ENCODE measurements at places on chromosomes 16 and 17.

DNA sequence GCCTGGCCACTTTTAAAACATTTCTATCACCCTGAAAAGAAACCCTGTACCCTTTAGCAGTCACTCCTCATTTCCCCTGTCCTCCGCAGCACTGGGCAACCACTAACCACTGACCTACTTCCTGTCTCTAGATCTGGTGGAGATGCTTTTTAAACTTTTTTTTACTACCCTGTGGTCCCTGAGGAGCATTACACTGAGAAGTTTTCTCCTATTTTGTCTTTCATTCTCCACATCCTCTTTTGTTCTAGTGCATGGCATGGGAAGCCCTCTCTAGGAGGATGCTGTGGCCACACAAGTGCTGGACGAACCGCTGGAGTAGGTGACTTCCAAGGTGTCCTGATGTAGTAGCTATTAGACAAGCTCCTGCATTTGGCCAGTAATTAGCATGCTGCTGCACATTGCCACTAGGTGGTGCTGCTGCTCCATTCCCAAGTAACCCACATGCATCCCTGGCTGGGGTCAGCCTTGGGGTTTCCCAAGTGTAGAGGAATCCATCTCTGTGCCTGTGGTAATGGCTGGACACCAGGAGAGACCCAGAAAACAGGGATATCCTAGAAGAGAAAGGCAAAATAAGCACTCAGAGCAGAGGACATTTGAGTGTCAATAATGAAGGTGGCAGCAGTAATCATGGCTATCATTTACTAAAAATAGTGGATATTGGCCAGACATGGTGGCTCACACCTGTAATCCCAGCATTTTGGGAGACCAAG, 143.8 kb upstream of the CRHR1 start:
- peak; percentile 77 for DNase-seq

GRCh38 chr17:34312080-34312479, 7.2 kb upstream of the CCL8 start:
- no peak for DNase-seq

DNA sequence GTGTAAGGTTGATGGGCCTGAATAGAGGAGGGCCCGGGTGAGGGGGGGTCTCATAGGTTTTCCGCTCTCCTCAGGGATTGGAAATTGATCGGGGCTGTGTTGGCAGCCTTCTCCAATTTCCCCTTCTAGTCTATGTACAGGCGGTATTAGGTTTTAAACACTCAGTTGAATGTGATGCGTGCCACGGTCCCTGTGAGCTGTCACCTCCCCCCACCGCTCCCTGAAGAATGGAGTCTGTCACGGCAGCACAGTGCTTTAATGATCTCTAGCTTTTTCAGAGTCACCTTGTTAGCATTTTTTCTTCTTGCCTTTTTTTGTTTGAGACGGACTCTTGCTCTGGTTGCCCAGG, 800 bp downstream of the COX4I1 start:
- no peak for DNase-seq

- peak; percentile 71 for DNase-seq
Measured at GRCh38 chr17:82440991-82441627, 9.4 kb downstream of the CYBC1 start.

DNA sequence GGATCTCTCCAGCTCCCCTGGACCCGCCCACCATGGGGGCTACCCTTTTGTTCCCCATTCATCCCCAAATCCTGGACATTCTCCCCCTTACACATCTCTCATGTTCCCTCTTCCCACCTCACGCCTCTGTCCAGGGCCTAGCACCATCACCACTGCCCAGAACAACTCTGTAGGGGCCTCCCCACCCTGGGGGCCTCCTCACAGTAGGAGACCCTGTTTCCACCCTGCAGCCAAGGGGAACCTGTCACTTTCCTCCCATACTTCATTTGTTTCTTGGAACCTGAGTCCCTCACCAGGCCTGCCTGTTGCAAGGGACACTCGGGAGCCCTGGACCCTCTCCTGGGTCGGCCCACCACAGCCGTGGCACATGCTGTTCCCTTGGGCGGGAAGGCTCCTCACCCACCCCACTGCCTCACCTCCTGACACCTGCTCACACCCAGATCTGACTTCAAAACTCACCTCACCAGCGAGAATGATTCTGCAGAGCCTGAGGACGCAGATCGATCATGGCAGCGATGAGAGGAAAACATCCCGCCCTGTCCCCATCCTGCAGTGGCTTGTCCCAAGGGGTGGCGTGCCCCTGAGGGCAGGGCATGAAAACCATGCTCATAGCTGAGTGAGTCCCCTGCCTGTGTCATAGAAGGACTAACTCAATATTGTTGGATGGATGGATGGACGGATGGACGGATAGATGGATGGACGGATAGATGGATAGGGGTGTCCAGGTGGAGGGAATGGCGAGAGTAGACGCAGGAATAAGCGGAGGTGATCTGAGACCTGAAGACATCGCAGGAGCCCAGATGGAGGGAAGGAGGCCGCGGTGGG, 6.8 kb upstream of the RASD1 start:
- DNase-seq = peak; percentile 50

DNA sequence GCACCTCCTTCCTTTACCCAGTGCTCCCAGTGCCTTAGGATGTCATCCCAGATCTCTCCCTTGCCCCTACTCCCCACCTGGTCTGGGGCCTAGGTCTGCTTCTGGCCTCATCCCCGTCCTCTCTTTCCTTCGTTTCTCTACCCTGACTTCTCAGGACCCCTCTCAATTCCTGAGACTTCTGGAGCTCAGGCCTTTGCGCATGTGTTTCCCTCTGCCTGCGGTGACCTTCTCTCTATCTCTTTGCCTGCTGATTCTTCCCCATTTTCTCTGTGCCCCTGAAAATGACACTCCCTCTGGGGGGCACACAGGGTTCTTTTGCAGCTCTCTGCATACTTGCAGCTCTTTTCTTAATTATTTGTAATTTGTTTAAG, 13.5 kb downstream of the ADORA2B start:
- DNase-seq = no peak

GRCh38 chr17:78529251-78529650, 47.9 kb downstream of the DNAH17 start:
- DNase-seq = peak; percentile 36

DNA sequence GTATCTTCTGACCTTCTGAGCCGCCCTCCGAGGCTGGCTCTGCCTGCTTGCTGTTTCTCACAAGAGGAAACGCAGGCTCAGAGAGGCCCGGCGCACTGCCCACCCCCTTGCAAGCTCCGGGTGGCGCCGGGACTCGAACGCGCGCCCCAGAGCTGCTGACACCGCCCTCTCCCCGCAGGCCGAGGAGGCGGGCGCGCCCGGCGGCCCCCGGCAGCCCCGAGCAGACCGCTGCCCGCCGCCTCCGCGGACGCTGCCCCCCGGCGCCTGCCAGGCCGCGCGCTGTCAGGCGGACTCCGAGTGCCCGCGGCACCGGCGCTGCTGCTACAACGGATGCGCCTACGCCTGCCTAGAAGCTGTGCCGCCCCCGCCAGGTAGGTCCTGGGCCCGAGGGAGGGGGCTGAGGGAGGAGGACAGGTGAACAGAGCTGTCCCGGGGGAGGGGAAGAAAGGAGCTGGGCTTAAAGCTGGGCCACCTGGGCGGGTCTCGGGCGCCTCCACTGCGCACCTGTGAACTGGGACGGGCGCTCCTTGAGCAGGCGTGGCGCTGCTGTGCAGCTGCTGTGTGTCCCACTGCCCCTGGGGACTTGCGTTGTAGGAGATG, 18.2 kb downstream of the WFDC1 start:
- DNase-seq = peak; percentile 69

GRCh38 chr17:40475234-40475908, 26.1 kb downstream of the TNS4 start:
- DNase-seq = no peak

DNA sequence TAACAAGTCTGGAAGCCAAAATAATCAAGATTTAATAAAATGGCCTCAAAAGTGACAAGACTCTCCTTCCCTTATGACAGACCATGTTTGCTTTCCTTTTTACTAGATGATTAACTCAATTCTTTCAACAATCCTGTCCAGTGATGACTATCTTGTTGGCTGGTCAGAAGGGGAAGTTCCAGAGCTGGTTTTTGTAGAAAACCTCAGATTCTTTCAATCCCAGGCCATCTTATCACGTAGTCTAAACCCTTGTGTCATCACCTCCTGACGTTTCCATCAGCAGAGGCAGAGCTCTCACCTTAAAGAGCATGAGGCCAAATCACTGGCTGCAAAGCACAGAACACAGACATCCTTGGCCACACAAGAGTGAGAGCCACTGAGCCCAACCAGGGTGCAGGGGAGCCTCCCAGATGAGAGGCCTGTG, 125.3 kb downstream of the ANKRD11 start:
- DNase-seq = no peak

DNA sequence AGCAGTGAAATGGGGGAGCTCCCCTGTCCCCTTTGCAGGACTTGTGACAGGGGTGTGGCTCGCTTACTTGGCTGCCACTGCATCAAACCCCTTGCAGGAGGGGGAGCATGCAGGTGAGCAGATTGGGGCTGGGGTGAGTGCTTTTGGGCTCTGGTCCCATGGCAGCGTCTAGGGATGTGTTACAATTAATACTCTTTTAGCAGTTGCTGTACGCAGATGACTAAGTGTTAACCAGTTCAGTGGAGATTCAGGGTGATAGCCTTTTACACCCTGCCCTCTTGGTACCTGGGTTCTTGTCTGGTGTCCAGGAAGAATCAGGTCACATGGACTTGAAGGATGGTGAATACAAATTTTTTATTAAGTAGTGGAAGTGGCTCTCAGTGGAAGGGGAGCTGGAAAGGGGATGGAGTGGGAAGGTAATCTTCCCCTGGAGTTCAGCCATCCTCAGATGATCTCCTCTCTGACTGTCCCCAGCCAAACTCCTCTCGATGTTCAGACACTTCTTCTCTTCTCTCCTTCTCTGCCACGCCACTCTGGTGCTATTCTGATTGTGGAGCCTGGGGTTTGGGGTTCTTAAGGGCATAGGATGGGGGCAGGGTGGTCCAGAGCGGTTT, 100.1 kb downstream of the MARF1 start:
- DNase-seq = no peak

DNA sequence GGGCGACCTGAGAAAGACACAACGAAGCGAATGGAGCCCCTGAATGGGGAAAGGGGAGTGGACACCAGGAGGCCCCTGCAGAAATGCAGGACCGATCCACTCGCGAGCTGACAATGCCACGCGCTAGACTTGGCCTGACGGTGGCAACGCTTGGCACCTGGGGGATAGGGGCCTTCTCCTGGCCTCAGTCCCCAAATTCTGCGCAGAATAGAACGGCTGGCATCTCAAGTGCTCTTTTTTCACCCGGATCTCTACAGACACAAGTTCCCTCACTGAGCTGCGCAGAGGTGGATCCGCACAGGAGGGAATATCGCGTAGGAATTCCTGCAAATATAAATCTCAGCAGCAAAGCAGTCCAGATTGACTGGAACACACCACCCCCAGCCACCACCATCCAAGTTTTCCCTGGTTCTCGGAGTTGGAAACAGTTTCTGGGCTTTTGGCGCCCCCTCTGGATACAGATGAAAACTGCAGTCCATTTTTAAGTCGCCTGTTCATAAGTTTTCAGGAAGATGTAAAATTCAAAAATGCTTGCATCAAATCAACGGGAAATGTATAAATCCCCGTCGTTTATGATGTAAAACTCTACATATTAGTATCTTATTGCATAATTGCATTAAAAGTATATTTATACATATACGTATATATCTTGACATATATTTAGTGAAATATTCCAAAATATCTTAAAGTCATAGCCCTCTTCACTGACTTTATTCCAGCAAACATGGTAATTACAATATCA, 2.3 kb upstream of the SOX9 start:
- DNase-seq = no peak

DNA sequence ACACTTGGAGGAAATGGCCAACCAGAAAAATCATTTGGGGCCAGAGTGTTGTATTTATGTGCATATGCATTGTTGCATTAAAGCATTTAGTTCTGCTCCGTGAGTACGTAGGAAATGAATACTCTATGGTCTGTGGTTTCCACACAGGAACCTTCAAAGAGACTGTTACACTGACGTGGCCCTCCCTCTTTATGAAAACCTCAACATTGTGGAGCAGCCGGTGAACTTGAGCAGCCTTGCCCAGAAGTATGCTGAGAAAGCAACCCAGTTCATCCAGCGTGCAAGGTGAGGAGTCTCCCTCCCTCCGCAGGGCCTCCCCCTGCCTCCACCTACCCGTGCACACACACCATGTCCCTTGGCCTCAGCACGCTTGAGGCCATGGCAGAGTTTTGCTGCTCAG, 65.2 kb downstream of the ARSG start:
- DNase-seq = no peak

DNA sequence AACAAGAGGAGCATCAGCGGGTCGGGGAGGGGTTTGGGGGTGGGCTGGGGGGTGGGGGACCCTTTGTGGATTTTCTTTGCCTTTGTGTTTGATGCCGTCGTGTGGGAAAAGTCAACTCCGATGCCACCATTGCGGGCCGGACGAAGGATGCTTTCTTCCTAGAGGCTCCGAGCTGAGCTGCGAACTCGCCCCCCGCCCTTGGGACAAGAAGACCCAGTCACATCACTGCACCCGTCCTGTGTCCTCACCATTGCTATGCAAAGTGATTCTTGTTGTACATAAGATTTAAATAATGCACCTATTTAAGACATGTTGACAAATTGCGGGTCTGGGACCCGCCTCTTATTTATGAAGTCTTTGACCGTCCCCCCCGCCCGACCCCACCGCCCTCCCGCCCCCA, 69.0 kb upstream of the PLCG2 start:
- no peak for DNase-seq

GRCh38 chr16:7350806-7351205, 18.2 kb downstream of the RBFOX1 start:
- DNase-seq = no peak

DNA sequence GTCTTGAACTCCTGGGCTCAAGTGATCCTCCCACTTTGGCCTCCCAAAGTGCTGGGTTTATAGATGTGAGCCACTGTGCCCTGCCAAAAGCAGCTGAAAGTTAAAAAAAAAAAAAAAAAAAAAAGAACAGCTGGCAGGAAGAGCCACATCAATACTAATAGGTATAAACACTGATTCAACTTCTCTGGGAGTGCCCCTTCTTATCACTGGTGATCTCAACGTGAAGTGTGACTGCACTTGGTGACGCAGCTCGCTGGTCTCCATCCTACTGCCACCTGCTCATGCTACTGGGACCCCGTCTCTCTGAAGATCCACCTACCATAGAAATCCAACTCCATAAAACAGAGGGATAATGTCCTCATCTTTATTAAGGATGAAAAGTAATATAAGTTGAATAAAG, 40.8 kb downstream of the RNF157 start:
- no peak for DNase-seq

- DNase-seq = no peak
Measured at GRCh38 chr16:13907431-13907830, 12.5 kb upstream of the ERCC4 start.

- DNase-seq = peak; percentile 11
Measured at GRCh38 chr16:27689711-27690110, 139.8 kb downstream of the KATNIP start.

GRCh38 chr17:78734793-78735641, 47.1 kb downstream of the CYTH1 start:
- no peak for DNase-seq

- no peak for DNase-seq
Measured at GRCh38 chr16:65116818-65117430, 4.9 kb downstream of the CDH11 start.

GRCh38 chr17:43368740-43369506, 29.9 kb upstream of the ARL4D start:
- peak; percentile 94 for DNase-seq

- no peak for DNase-seq
Measured at GRCh38 chr16:57783116-57783515, 19.2 kb downstream of the KIFC3 start.

Data from upper lobe of right lung (tissue), 1 donor.